ENCODE measurements at places on chromosomes 2 and 18.

GRCh38 chr2:2879781-2880180, 497.8 kb downstream of the EIPR1 start:
- no peak for DNase-seq

GRCh38 chr18:39485696-39486095, 1920.1 kb upstream of the CELF4 start:
- no peak for DNase-seq

GRCh38 chr2:47165001-47165555, 10.0 kb upstream of the STPG4 start:
- DNase-seq: no peak

DNA sequence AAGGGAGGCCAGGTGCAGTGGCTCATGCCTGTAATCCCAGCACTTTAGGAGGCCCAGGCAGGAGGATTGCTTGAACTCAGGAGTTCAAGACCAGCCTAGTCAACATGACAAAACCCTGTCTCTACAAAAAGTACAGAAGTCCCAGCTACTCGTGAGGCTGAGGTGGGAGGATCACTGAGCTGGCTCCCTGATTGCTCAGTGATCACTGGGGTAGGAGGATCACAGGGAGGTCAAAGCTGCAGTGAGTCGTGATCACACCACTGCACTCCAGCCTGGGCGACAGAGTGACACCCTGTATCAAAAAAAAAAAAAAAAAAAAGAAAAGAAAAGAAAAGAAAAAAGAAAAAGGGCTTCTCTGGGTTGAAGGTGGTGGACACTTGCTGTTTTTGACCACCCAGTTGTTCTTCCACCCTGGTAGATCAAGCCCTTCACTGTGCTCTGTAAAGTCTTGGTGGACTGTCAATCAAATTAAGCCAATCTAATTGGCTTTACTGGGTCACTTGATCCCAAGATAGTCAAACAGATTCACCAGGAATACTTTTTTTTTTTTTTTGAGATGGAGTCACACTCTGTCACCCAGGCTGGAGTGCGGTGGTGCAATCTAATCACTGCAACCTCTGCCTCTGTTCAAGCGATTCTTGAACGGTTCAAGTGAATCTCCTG, 191.6 kb downstream of the AGPS start:
- DNase-seq: no peak

DNA sequence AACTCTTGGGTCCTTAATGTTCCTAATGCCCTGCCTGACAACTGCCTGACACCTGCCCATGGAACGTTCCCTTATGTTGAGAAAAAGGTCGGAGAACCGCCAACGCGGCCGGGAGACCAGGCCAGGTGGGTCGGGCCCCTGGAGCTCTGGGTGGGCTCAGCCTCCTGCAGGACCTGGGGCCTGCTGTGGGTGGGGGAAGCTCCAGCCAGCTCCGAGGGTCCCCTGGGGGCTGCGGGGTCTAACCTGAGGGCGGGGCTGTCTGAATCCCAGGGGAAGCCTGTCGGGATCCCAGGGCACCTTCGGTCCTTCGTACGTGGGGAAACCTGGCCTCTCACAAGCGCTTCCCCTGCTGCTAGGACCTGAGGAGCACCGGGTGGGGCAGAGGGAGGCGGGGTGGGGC, 296.0 kb downstream of the NDUFA10 start:
- no peak for DNase-seq

DNA sequence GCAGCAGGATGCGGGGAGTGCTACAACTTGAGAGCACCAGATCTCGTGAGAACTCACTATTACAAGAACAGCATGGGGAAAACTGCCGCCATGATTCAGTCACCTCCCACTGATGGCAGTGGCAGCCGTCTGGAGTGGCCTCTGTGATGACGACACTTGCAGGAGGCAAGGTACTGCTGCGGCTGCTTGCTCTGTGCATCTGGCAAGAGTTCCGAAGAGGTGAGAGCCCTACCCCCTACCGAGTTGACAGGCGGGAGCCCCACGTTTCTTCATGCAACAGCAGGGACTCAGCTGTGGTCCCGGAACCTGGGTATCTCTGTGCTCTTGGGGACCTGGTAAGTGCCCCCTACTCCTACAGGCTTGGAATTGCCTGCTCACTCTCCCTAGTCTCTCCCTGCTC, 1672.7 kb upstream of the TMEFF2 start:
- DNase-seq: no peak

GRCh38 chr18:57122936-57123510, 23.9 kb upstream of the BOD1L2 start:
- no peak for DNase-seq

DNA sequence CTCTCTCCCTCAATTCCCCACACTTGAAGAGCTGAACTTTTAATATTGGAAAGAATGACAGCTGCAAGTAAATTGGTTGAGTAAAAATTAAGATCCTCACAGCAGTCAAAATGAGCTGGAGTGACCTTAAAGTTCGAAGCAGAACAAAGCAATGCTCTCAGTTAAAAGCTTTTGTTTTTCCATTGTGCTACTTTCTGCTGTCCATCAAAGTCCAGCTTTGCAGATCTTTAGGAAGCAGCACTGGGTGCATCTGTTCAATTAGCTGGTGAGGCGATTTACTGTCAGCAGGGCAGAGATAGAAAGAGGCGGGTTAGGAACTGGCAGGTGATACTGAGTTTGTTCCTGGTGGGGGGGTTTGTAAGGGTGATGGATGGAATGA, 834.8 kb downstream of the CPS1 start:
- DNase-seq: no peak

DNA sequence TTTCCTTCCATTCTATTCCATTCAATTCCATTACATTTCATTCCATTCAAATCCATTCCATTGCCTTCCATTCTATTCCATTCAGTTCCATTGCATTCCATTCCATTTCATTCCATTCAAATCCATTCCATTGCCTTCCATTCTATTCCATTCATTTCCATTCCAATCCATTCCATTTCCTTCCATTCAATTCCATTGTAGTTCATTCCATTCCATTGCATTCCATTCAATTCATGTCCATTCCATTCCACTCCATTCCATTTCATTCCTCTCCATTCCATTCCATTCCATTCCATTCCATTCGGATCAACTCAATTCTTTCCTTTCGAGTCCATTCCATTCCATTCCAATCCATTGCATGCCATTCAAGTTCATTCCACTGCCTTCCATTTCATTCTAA, 1128.3 kb downstream of the RPIA start:
- no peak for DNase-seq

DNA sequence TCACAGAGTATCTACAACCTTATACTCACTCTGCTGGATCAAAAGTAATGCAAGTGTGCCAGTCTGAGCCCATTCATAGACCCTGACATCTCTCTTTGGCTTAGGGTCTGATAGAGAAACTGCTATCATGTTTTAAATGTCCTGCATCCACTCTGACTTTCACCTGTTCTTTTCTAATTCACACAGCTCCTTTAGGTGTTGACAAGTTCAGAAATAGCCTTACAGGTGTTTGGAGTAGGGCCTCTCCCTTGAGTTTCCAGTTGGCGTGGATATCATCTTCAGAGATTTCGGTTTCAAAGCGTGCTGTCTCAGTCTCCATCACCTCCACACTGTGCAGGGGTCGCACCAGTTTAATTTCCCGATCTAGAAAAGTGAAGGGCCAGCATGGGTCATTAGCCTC, 150.3 kb downstream of the PLEKHA3 start:
- no peak for DNase-seq

- no peak for DNase-seq
These were observed 25.3 kb downstream of the IL1F10 start for GRCh38 chr2:113092864-113093612.

- no peak for DNase-seq
These were observed 85.7 kb downstream of the PAX3 start for GRCh38 chr2:222213049-222213448.

DNA sequence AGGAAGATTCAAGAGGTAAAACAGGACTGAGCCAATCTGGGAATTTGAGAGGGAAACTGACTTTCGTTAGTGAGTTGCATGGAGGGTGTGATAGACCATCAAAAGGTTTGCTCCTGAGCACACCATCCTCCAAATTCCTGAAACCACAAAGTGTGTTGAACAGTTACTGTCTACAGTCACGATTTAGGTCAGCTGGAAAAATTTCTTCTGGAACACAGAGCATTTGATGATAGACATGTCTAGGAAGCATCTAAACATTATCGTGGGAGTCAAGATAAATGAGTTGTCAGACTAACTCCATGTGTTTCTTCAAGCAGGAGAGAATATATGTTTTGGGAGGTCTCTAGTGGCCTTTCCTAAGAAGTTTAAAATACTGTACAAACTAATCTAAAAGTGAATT, 449.4 kb upstream of the SLC14A2 start:
- DNase-seq: no peak

GRCh38 chr18:76859474-76860339, 37.4 kb downstream of the ZNF236 start:
- no peak for DNase-seq

DNA sequence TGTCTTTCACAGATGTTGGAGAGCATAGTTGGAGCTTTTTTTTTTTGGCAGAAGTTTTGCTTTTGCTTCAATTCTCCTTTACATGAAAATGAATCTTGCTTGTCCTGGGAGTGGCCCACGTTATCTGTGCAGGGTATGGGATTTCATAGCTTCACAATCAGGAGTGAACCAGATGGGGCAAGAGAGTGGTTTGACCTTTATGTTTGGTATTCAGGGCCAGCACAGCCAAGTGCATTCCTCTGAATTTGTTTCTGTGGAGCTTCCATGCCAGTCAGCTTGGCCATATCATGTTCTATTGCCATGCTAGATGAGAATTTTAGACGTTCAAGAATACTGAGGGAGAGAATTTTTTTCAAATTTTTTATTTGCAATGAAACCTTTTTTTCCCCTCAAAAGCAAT, 116.6 kb downstream of the PRPF40A start:
- no peak for DNase-seq

DNA sequence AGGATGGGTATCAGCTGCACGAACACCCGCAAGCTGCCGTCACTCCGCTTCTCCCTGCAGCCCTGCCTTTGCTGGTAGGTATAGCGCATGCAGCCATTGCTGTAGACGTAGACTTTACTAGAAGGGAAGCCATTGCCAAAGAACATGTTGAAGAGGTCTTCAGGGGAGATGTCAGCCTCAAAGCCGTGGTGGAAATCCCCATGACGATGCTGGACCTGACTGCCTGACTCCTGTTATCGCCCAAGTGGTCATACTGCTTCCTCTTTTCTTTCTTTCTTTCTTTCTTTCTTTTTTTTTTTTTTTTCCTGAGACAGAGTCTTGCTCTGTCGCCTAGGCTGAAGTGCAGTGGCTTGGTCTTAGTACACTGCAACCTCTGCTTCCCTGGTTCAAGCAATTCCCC, 68.7 kb upstream of the SPRED2 start:
- DNase-seq: no peak

All from dorsolateral prefrontal cortex (tissue), 122 donors.